ENCODE measurements at places on chromosomes 12 and 14.

GRCh38 chr12:81378601-81379285 lies 300.9 kb downstream of the ACSS3 start:
- no peak for DNase-seq

DNA sequence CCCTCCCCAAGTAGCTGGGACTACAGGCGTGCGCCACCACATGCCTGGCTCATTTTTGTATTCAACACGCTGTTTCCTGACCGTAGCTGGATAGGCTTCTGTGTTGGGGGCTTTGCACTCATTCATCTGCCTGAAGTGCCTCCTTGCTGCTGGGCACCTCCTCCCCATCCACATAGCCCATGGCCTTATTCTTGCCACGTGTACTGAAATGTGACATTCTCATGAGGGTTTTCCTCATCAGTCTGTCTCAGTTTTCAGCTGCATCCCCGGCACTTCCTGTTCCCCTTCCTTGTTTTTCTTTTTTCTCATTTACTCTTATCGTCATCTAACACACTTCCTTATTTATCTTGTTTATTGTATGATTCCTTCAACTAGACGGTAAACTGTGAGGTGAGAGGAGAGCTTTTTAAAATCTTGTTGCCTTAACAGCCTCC lies 36.6 kb downstream of the RCOR1 start:
- DNase-seq = peak; percentile 24

- no peak for DNase-seq
These were observed 91.9 kb downstream of the TMEM30B start for GRCh38 chr14:61188978-61189808.

DNA sequence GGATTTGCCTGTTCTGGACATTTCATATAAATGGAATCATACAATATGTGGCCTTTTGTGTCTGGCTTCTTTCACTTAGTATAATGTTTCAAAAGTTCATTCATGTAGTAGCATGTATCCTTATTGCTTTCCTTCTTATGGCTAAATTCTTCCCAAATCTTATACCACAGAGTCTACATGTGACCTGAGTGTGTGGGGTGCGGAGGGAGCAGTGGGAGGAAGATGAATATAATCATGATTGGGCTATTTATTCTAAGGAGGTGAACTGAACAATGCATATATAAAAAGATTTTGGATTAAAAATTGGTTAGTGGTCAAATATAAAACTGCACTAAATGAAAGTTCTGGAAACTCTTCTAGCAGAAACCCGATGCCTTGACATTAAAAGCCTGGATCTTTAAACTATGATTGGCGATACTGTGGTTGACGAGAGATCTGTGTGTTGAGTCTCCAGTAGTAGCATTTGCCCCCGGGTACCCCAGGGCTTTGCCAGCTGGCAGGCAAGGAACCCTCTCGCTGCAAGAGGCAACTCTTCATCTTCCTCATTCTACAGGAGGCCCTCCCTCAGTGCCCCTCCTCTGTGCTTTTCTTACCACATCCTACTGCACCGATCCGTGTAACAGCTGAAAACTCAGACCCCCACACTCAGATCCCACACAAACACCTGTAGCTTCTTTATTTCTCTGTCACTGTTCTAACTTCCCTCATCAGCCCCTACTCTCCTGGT lies 2.6 kb downstream of the CYP46A1 start:
- no peak for DNase-seq

- DNase-seq = no peak
These were observed 8.3 kb upstream of the SYNDIG1L start for GRCh38 chr14:74434294-74434693.

DNA sequence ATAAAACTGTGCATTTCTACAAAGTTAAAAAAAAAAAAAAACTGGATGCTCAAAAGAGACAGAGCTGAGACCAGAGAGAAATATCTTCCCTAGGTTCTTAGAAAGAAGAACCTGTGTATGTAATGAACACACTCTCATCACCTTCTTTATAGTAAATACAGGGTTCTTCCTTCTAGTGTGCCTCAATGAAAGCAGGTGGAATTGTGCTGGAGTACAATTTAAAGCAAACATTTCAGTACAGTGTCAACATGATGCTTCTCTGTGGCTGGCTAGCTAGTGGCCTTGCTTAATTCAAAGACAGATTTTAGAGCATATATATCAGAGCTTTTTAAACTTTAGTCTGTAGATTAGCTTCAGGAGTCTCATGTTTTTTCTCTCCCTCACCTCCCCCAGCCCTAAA lies 249.8 kb upstream of the ARHGAP5 start:
- no peak for DNase-seq

DNA sequence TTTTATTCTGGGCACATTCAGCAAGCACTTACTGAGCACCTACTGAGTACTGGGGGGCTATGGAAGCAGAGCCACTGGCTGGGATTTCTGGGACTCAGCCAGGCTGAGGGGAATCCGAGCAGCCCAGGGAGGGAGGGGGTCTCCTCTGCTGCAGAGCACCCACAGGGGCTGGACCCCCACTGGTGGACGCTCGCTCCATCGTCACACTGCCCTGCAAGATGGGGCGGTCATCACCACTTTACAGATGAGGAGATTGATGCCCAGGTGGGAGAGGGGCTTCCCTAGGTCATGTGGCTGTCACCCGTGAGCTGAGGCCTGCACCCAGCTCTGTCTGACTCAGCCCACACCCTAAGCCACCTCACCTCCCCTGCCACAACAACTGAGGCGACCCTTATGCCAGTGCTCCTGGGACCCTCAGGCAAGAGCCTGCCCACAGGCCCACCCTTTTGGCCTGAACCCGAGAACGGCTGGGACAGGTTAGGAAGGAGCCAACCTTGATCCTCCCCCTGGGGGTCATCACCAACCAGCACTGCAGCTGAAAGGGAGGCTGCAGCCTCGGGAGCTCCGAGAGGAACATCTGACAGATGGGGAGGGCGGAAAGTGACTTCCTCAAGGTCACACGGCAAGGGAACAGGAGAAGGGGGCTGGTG lies 74.4 kb downstream of the SERPINA3 start:
- DNase-seq = no peak

DNA sequence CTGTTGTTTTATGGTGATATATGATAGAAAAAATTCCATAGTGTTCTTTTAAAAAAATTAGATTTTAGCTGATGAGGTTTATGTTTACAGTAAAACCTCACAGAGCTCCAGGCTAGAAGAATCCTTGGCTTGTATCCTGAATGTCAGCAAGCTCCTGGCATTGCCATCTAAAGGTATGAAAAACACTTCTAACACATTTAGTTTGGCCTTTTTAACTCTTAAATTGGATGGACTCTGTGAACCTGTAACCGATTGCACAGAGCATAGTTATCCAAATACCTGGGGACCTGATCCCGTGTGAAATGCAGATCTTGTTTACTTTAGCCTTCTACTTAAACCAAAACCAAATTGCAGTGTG lies 241.1 kb upstream of the DCN start:
- no peak for DNase-seq
